ENCODE measurements at places on chromosomes 16 and 17. TPM values are rescaled to one million over a fixed set of nuclear protein-coding genes. Genes with fewer than 3 reads are reported as not detected.

NKD1 gene
- 0.42 TPM for total RNA-seq

GRCh38 chr16:89917773-89918452 lies 749 bp upstream of the MC1R start:
- peak; percentile 96 for DNase-seq

GRCh38 chr17:58272367-58273280 lies 8.1 kb downstream of the MPO start:
- DNase-seq, result no peak

GRCh38 chr17:7477392-7478275 lies 1.8 kb downstream of the ZBTB4 start:
- DNase-seq, result peak; percentile 81

PPP1R27 gene
- total RNA-seq, result not detected

- DNase-seq, result peak; percentile 94
These were observed 111.1 kb downstream of the SMG6 start for GRCh38 chr17:2192367-2193057.

ENPP7 gene
- total RNA-seq, result not detected

PMFBP1 gene
- total RNA-seq, result not detected

DNA sequence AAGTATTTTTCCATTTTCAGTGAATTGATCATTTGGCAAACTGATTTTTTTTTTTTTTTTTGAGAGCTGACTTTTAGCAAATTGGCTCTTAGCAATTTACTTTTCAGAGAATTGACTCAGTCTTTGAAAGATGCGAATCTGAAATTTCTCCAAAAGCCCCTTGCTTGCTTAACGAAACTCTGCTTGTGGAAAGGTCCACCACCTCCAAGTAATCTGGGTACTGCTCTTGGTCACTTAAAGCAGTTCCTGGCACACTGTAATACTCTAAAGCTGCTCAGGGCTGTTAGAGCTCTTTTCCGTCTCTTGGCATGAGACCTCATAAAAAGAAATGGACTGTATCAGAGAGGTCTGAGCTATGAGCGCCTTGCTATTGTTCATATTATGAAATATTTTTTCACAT lies 2.9 kb downstream of the GSDMB start:
- no peak for DNase-seq

- no peak for DNase-seq
These were observed 7.1 kb downstream of the ACSF3 start for GRCh38 chr16:89100601-89101302.

CHST4 gene
- not detected for total RNA-seq

- DNase-seq, result no peak
These were observed 279.2 kb upstream of the CDH5 start for GRCh38 chr16:66087308-66087707.

DNA sequence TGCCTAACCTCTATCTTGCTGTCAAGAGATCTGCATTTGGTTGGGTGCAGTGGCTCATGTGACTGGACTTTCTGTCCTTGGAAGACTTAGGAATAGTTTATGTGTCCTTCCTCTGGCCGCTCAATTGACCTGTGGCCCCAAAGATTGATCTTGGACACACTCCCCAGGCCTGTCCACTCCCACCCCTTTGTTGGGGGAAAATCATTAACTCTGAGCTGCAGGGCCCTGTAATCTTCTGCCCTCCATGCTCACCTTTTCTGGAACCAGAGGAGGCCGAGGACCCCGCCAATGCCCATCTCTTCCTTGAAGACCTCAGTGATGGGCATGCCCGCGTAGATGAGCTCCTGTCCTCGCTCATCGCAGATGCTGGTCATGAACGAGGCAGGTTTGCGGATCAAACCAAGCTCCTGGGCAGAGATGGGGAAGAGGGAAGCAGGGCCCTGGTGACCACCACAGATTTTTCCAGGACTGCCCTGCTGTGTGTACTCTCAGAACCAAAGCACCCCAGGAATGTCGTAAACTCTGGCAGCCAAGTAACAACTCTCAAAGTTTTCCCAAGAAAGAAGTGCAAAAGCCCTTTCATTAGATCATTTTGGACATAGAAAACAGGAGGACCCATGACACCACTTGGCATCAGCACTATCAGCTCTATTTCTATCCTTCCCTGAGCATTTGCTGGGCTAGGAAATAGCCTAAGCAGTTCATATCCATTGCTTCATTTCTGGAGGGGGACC lies 8.5 kb upstream of the KLHL11 start:
- DNase-seq, result no peak

CPPED1 gene
- total RNA-seq, result 2.4 TPM

C1QL1 gene
- not detected for total RNA-seq

DNA sequence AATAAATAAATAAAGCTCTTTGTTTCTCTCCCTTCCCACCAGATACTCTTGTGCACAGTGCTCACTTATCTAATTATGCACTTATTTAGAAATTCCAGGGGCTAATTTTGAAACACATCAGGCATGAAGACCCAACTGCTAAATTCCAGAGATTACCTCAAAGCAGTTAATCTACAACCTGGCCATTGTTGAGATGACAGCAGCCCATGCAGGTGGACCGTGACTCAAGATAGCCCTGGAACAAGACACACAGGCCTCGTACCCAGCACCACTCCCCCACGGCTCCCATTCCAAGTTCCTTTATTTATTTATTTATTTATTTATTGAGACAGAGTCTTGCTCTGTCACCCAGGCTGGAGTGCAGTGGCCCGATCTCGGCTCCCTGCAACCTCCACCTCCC lies 60.1 kb upstream of the NPEPPS start:
- DNase-seq, result no peak

GRCh38 chr16:71217506-71217905 lies 13.0 kb downstream of the HYDIN start:
- no peak for DNase-seq

DNA sequence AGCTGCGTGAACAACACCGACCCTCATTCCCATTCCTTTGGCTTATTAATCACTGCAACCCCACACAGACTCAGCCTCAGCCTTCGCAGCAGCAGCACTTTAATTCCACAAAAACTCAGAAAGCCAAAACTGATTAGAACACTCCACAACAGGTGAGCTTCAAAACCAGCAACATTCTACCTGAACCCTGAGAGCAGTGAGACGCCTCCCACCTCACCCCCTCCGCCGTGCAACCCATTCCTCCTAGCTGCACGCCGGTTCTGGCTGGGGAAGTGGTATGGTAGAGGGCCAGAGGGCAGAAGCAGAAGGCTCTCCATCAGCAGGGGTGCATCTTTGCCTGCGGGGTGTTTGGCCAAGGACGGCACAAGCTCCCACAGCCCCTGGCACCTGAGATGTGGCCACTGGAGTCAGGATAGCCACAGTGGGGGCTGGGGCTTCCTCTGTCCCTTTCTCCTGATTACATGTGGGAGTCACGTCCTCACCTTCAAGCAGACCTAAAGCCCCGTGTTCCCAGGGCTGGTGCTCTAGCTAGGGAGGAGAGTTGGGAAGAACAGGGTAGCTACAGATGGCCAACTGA lies 1.6 kb downstream of the BORCS6 start:
- DNase-seq, result no peak

GRCh38 chr17:60043846-60044245 lies 34.9 kb downstream of the HEATR6 start:
- no peak for DNase-seq

SMPD3 gene
- total RNA-seq, result not detected

GRCh38 chr17:9788601-9789000 lies 2.8 kb downstream of the DHRS7C start:
- no peak for DNase-seq

GRCh38 chr17:46002311-46002972 lies 3.4 kb downstream of the STH start:
- DNase-seq, result peak; percentile 79

KRT24 gene
- total RNA-seq, result not detected

CCDC154 gene
- not detected for total RNA-seq

- DNase-seq, result no peak
These were observed 3.5 kb downstream of the ZBTB4 start for GRCh38 chr17:7475764-7476422.

KRT39 gene
- not detected for total RNA-seq

DNA sequence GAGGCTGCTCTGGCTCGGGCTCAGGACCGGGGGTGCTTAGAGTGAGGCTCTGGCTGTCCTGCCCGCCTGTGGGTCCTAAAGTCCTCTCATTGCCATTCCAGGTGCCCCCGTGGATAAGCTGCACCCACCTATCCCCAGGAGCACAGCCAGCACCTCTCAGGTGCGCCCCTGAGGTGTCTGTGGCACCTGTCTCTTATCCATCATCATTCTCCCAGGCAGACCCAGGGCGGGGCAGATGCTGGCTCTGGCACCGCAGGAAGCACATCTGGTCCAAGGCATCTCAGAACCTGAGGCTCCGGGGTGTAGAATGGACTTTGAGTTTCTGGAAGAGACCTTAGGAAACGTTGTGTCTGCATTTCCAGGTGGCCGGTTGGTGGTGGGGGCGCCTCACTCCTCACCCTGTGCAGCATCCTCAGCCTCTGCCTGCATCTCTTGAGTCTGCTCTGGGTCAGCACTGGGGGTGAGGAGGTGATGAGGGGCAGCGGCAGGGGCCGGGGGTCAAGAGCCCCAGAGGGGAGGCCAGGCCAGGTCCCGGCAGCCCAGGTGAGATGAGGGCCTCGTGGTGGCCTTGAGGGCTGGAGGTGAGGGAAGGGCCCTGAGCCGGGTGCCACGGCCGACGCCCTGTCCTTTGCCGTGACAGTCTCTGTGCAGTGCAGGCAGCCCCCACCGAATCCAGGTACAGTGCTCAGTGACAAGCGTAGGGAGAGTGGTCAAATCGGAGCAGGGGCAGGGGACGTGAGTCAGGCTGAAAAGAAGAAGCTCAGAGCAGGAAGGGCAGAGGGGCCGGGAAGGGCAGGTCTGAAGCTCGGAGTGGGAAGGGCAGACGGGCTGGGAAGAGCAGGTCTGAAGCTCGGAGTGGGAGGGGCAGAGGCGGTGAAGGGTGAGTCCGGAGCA lies 173.5 kb downstream of the NPIPB11 start:
- peak; percentile 31 for DNase-seq

PSMD7 gene
- total RNA-seq, result 112 TPM

IL34 gene
- 0.74 TPM for total RNA-seq

- DNase-seq, result no peak
These were observed 28.0 kb downstream of the FZD2 start for GRCh38 chr17:44585315-44585714.

GRCh38 chr17:1474402-1475189 lies 17.9 kb downstream of the MYO1C start:
- no peak for DNase-seq

DNA sequence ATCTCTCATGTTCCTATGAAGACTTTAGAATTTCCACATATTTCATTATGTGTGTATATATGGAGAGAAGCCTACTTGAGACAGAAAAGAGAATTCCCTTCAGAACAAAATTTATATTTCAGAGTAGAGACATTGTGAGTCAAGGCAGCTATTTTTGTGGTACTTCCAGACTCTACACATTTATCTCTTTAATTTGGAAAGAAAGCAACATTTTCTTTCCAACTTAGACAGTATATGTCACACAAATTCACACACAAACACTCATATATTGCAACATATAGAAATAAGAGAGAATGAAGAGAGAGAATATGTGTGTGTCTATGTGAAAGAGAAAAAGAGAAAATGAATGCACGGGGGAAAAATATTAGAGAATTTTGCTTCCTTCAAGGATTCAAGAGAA lies 158.8 kb downstream of the CDH8 start:
- DNase-seq, result no peak

DNA sequence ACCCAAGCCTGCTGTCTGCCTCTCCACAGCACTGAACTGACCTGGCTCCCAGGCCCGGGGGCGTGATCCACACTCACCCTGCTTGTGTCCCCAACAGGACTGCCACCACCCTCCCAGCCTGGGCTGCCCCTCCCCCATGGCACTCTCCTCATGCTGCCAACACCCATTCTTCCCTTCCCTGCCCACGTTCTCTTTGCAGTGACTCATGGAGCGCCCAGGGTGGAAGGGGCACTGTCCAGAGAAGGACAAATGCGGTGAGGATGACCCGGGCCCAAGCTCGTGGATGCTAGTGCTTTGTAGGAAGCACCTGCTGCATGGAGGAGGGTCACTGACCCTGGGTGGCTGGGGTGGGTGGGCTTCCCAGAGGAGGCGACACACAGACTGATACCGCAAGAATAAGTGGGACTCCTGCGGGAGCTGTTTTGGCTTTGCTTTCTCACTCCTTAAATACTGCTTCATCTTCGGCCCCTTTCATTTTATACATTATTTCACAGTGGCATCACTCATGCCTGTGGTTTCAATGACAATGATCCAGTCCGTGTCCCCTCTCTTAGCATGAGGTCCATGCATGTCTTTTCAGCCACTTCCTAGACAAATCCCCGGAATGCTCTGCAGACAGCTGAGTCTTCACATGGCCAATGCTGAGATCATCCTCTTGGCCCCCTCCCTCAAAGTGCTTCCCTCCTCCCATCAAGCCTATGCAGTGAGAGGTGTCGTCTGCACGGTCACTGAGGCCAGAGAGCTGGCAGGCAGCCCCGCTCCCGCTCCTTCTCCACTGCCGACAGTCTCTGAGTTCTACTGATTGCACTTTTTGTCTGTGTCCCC lies 17.6 kb downstream of the CDK5R1 start:
- peak; percentile 74 for DNase-seq

- DNase-seq, result peak; percentile 28
These were observed 27.5 kb downstream of the ITGAE start for GRCh38 chr17:3773511-3773910.

GRCh38 chr16:50740736-50741135 lies 1.1 kb upstream of the CYLD start:
- no peak for DNase-seq

DNA sequence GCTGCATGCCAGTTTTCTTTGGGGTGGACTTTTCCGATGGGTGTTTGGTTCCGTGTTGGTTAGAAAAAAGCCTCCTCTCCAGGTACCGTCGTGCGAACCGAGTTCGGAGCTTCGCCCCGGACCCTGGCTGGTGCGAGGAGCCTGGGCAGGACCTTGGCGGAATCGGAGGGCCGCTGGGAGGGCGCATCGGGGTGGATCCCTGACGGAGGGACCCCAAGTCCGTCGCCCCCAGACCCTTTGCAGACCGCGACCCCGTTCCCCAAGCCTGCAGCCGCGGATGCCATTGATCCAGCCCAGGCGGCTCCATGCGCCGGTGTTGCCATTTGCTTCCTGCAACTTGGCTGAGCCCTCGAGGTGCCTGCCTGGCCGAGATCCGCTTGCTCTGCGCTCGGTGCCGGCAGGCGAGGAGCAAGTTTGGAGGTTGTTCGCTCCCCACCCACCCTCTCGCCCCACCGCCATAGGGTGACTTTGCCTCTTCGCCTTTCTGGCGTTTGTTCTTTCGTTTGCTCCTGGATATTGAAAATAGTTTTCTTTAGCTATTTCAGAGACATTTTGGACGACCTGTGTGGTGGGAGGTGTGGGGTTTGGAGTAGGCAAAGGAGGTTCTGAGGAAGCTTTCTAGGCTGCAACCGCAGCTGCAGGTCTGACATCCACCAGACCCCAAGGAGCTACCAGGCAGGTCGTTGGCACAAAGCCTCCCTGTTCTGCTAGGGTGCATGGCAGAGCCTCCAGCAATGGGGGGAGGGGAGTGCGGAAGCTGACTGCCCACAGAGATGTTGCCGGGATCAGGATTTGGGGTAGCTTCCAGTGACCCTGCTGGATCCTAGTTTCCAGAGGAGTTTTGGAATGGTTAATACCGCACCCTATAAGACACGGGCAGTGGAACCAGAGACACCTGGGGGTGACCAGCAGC lies 58.2 kb downstream of the RAP1GAP2 start:
- DNase-seq, result no peak

- no peak for DNase-seq
These were observed 47.2 kb downstream of the SRL start for GRCh38 chr16:4194661-4195060.

GRCh38 chr16:59510008-59510424 lies 775.9 kb upstream of the GOT2 start:
- no peak for DNase-seq

All from SJSA1 (cell line).